ENCODE measurements at places on chromosomes 2 and 18.

DNA sequence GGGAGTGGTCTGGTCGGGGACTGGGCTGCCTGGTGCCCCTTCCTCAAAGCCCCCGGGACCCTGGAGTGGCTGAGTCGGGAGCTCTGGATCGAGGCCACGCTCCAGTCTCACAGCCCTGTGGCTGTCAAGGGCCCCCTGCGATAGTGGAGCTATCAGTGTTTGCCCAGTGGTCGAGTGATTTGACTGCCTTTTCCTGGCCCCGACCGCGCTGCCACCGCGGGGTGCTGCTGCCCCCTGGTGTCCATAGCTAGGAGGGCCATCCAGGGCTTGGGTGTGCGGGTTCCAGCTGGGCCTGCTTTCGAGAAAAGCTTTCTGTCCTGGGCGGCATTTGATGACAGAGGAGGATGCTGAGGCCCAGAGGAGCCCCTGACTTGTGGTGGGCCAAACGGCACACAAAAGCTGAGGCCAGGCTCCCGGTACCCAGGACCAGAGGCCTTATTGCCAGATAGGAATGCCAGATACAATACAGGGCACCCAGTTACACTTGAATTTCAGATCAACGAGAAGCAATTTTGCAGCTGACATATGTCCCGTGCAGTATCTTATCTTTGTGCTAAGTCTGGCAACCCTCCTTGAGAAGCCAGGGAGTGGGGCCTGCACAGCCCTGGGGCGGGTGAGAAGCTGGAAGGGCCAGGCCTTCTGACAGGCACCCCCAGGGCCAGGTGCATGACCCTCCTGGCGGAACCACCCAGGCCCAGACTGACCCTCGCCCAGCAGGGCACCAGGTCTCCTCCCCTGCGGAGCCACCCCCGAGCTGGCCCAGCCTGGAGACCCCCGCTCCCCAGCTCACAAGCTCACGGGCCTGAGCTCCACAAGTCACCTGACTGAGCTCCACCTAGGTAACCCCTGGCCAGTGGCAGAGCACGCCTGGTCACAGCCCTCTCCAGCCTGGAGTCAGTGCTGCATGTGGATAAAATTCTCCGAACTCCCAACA lies 13.0 kb downstream of the ODC1 start:
- peak; percentile 60 for DNase-seq

- DNase-seq = no peak
Measured at GRCh38 chr2:99845296-99845695, 297.1 kb downstream of the AFF3 start.

DNA sequence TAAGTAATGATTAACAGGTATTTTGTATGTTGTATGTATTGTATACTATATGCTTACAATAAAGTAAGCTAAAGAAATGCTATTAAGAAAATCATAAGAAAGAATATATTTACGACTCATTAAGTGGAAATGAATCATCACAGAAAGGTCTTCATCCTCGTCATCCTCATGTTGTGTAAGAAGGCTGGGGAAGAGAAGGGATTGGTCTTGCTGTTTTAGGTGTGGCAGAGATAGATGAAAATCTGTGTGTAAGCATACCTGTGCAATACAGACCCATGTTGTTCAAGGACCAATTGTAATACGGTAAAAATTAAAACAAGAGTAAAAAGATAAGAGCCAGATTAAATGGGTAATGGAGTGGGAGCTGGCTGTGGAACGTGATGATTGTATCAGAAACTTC lies 16.6 kb downstream of the SLC35F5 start:
- no peak for DNase-seq

DNA sequence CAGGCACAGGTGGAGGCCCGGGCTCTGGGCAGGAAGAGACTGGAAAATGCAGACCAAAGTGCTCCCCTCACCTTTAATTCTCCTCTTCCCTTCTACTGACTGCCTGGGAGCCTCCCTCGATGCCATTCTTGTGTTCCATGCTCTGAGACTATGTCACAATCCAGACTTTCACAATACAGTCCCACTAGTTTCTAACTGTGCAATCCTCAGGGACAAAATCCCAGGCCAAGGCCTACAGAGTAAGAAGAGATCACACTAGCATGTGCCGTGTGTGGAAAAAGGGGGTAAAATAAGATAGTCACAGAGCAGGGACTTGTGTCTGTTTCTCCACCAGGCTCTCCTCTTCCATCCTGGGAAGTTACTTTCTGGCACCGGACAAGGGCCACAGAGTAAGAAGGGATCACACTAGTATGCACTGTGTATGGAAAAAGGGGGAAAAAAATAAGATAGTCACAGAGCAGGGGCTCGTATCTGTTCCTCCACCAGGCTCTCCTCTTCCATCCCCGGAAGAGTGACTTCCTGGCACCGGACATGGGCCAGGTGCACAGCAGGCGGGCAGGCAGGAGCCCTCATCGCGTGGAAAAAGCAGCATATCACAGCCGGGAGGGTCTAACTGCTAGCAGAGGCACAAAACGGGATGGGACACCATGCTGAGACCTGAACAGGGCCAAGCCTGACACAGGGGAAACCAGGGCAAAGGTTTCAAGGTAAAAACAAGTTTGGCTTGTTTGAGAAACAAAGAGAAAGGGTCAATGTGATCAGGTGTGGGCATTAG lies 9.6 kb downstream of the CYB5A start:
- DNase-seq = peak; percentile 72

DNA sequence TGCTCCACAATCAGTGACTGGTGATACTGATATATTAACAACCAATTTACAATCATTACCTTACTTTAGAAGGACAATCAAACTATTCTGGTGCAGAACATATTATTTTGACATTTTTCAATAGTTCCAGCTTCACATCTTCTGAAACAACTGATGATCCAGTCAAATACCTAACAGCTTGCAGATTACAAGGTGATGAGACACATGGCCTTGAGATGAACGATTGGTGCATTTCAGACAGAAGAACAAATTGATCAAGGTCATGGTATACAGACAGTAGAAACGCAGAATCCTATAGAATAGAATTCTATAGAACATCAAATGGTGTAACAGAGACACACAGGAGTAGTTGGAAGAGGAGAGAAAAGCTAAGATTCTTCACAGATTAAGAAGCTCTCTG lies 24.8 kb downstream of the SESTD1 start:
- DNase-seq = no peak

GRCh38 chr2:44555700-44556099 lies 194.0 kb downstream of the CAMKMT start:
- DNase-seq = no peak

DNA sequence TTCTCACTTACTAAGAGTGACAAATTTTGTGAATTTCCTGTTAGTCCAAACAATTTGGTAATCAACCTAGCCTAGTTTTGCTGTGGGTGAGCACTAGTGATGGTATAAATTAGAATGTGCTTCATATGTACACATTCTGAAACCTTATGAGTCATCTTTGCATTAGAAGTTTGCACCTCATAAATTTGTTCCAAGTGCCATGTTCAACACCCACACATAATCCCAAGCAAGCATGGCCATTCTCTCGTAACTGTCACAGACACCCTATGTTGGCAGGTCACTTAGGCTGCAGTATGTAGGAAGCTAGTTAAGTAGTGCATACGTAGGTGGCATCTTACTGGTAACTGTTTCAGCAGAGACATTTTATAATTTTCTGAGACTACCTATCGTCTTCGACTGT lies 46.9 kb downstream of the NAB1 start:
- DNase-seq = no peak

GRCh38 chr2:218289639-218290315 lies 2.5 kb downstream of the TMBIM1 start:
- DNase-seq = peak; percentile 89

- DNase-seq = no peak
Measured at GRCh38 chr18:10490401-10491165, 35.2 kb upstream of the NAPG start.

- peak; percentile 36 for DNase-seq
Measured at GRCh38 chr2:239358062-239358754, 42.6 kb downstream of the HDAC4 start.

DNA sequence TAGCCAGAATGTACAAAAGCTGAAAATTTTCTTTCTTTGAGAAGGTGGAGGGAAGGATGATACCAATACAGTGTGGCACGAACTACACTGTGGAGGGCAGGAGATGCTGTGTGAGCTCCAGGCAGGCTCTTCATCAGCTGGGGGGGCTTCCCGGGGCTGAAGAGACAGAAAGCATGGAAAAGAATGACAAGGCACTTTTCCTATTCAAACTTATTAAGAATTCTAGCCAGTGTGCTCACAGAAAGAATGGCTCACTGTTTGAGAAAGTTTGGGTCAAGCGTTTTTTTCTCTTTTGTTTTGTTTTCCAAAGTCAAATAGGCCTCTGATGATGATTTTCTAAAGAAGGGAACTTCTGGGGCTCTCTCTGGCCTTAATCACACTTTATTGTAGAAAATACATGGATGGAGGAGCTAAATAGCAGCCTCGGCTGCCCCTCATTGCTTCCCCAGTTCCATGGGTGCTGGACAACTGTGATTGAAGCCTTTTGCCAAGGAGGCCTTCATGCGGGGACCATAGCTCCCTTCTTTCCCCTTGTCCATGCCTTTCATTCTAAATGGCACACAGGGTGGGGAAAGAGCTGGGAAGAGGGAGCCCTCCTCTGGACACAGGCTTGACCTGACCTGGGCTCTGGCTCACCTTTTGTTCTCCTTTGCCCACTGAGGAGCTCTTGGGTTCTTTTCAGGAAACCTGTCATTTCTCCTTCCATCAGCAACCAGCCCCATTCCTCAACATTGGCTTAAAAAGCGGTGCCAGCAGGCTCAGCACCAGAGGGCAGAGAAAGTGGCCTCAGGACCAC lies 130.6 kb downstream of the TDRD15 start:
- DNase-seq = no peak

GRCh38 chr2:68282811-68283418 lies 30.6 kb upstream of the PPP3R1 start:
- peak; percentile 50 for DNase-seq

- DNase-seq = peak; percentile 62
Measured at GRCh38 chr2:221573430-221574230, 1.5 kb upstream of the EPHA4 start.

DNA sequence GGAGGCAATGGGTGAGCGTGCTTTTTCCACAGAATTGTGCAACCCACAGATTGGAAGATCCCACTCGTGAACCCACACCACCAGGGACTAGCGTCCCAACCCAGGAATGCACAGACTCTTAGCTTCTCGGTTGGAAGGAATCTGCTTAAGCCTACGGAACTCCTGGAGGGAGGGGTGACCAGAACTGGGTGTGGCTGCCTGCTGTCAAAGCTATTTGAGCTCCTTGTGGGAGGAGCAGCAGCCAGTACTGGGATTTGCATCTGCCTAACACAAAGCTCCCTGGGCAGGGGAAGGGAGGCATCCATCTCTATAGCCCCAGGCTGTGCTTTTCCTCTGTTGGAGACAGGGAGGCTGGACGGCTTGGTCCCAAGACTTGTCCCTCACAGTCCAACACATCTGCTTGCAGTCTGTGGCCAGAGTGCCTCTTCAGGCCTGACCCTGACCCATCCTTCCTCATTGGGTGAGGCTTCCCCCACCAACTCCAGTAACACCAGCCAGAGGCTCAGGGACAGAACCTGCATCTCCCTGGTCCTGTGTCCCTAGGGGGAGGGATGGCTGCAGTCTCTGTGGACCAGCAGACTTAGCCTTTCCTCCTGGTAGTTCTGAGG lies 27.9 kb downstream of the HNMT start:
- DNase-seq = no peak

DNA sequence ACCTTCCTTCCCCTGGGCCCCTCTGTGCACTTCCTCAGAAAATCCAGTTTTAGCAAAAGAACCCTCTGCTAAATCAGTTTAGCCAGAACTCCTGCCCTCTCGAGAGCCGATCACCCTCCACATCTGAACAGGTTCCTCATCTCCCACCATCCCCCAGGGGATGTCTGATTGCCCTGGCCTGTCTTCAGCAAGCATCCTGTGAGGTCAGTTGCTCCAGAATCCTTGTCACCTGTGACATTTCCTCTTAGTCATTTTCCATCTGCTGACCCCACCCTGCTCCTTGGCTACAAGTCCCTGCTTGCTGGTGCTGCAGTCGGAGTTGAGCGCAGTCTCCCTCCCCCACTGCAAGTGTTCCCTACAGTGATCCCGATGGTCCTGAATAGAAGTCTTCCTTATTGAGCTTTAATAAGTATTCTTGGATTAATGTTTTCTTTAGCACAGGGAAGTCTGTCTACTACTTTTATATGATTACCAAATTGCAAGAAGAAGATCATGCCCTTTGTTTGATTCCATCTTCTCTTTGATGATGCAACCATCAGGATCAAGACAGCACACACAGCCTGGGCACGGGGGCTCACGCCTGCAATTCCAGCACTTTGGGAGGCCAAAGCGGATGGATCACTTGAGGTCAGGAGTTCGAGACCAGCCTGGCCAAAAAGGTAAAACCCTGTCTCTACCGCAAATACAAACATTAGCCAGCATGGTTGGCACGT lies 30.9 kb upstream of the UBE2F start:
- peak; percentile 31 for DNase-seq

GRCh38 chr2:10400978-10401951 lies 46.9 kb downstream of the ODC1 start:
- DNase-seq = no peak

GRCh38 chr2:9991829-9992273 lies 40.4 kb downstream of the GRHL1 start:
- DNase-seq = no peak

DNA sequence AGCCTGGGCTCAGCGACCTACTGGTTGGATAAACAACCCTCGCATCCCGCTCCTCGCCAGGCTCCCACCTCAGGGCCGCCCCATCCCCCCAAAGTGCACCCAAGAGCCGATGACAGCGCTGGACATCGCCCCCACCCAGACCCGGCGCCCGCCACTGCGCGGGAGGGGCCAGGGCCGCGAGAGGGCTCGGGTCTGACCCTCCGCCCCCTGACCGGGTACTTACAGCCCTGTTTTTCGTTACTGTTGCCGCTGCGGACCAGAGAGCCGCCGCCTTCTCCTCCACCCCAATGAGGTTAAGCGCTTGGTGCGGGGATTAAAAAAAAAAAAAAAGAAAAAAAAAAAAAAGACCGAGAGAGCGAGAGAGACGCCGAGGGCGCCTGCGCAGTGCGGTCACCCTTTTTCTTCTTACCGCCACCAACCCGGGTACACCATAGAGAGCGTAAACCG lies at the start of gene CLASP1:
CLASP1 (minus strand) TSS at position 314 of the 447 bp plus-strand sequence. CDS start 43,567 bp downstream, outside the sequence.
- DNase-seq = no peak

GRCh38 chr2:31246184-31246852 lies 12.4 kb downstream of the EHD3 start:
- no peak for DNase-seq

- no peak for DNase-seq
Measured at GRCh38 chr2:172436889-172437288, 9.5 kb downstream of the ITGA6 start.

DNA sequence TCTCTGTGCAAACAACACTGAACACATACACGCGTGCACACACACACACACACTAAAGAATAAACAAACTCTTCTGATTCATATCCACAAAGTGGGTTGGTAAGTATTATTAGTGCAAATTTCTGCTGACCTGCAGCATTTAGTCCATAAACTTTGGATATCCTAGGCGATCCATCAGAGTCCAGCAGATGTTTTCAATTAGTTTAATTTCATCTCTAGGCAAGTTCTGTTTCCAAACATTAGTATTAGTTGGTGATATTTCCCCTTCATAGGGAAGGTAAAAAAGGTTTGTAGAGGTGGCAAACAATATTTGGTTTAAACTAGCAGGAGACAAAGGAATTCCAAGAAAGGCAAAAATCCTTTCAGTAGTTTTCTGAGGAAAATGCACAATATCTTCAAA lies 5.7 kb downstream of the DSEL start:
- DNase-seq = peak; percentile 22

All from fibroblast of villous mesenchyme (primary cell).